ENCODE measurements at places on chromosomes 7 and 10.

DNA sequence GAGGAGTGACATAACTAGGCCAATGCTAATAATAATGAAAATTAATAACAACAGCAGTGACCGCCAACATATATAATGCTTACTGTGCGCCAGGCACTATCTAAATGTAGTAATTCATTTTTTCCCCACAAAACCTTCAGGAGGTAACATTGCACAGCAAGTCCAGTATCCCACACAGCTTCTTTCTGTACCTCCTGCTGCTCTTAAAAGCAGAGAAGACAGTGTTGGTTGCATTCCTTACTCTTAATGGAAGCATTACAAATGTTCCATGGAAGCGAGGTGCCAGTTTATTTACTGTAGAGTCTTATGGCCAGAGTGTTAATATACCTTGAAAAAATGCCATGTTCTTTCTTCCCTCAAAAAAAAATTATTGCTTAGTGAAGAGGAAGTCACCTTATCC is 168.2 kb downstream of the LRRC4 start:
- DNase-seq = no peak

DNA sequence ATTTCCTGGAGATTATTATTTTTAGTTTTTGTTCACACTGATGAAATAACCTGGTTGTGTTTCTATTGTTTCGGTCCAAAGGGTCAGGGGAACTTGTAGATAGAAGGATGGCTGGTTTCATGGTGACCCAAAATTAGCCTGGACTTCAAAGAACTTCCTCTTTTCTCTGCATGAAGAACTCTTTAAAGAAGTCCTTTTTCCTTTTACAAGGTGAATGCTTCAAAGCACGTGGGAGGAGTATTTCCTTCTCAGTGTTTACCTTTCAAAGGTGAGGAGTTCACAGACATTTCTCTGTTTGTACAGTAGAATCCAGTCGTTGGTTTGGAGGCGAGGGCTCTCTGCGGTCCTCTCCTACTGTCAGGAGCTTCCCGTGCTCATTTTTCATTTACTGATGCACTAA is 561.7 kb downstream of the GATA3 start:
- no peak for DNase-seq

- DNase-seq = no peak
Observed at GRCh38 chr7:111752022-111752582, 189.8 kb upstream of the IMMP2L start.

- DNase-seq = no peak
Observed at GRCh38 chr10:106106114-106106513, 1058.4 kb downstream of the SORCS1 start.

GRCh38 chr10:124076148-124076733 is 17.2 kb downstream of the CHST15 start:
- DNase-seq = no peak

Measured in nucleus accumbens (tissue), 56 donors.